ENCODE measurements at places on chromosomes 6 and 20. TPM values are rescaled to one million over a fixed set of nuclear protein-coding genes. Genes with fewer than 3 reads are reported as not detected.

Gene BHLHE23
- total RNA-seq = not detected

Gene FOXO3
- 38.7 TPM for total RNA-seq

Gene POU5F1
- not detected for total RNA-seq

Gene RCAN2
- total RNA-seq = 1.3 TPM

Gene FABP7
- total RNA-seq = not detected

Gene NKX2-2
- not detected for total RNA-seq

Measured in IMR-90 (cell line).